Testis (tissue), 5 donors: ENCODE measurements at places on chromosomes 3 and 15. TPM values are rescaled to one million over a fixed set of nuclear protein-coding genes. Genes with fewer than 3 reads are reported as not detected.

DNA sequence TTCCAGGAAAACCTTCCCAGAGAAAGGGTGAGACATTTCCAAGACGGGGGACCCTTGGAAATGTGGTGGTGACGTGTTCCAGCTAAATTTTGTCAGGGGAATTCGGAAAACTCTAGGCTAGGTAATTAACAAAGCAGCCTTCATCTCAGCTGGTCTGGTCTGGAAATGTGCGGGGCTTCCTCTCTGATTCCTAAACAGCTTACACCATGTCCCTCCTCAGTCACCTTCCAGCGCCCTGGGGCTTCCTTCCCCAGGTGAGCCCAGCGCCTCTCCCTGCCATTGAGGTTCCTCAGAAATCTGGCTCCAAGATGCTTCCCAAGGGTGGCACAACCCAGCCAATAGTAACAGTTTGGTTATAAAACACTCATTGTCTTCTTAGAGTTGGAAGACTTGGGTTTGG, 571 bp downstream of the ACAD9 start:
- DNase-seq = no peak

Gene SNX22
- 1.9 TPM for polyA plus RNA-seq

DNA sequence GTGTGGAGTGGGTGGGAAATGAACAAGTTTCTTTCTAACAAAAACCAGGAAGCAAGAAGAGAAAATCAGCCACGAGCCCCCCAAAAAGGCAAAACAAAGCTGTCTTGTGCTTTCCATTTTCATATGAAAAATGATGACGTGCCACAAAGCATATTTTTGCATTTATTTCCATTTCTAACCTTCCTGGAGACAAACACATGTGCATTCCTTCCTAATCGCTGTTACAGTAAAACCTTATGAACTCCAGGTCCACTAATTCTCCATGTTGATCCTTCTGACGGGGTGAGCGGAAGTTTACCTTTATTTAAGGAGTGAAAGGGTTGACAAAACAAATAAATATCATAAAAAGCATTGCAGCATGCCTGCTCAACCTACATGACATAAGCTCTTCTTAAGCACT, 211.5 kb downstream of the RORA start:
- no peak for DNase-seq

- DNase-seq = peak; percentile 64
Observed at GRCh38 chr3:11803977-11804892, 42.5 kb downstream of the TAMM41 start.

Gene ALDH1A2
- polyA plus RNA-seq = 210 TPM

DNA sequence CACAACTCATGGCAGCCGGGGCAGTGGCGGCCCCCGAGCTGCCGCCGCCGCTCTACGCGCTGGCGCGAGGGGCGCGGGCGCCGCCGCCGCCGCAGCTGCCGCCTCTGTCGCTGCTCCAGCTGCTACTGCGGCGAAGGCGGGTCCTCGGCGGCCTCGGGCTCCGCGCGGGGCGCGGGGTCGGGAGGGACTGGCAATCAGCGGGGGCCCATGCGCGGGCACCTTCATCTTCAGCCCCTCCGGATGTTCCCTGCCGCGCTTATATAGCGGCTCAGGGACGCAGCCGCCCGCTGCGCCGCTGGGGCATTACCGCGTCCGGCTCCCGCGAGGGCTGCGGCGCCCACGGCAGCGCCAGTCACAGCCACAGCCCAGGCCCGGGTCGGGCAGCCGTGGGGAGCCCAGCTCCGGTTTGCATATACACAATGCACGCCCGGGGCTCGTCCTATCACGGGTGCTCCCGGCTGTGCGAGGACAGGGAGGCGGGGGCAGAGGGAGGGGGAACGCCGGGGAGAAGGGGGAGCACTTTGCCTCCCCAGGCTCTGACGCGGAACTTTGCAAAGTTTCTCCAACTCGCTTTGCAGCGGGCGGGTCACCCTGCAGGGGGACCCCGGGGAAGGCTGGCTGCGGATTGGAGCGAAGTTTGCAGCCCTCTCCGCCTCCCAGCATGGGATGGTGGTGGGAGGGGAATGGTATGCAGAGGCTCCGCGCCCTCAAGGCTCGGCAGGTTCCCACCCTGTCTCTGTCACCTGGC, at the start of gene VGLL3:
VGLL3 (minus strand) TSS at position 416 of the 748 bp plus-strand sequence; CDS start at position 10, 406 bp downstream.
- DNase-seq = peak; percentile 82

DNA sequence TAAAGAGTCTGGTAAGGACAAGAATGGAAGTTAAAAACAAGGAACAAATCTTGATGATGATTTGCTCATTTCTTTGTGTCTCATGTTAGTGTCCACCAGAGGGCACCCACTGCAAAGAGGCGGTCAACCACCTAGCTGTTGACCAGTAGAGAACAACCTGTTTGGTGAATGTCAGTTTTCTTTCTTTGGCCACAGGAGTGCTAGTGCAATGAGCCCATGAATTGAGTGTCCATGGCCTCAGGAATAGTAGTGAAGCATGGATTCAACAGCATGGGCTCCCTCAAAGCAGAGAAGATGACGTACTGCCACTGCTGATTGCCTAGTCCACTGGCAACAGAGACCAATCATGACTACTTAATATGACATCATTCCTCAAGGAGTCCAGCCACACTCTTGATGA, 10.7 kb upstream of the CNTN6 start:
- DNase-seq = peak; percentile 68

DNA sequence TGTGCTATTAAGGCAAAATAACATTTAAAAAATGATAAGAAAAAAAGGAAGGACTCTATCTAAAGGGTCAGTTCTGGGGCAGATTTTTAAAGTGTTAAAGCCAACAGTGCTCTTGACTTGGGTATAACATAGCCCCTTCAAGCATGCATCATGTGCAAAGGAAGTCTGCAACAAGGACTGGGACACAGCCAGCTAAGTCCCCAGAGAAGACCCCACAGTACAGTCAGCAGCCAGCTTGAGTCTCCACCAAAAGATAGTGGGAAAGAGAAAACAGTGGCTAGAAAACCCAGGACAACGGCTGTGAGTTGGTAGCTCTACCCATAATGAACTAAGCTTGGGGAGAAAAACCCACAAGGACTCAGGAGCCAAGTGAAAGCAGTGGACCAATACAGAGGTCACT, 86.4 kb upstream of the DCLK3 start:
- DNase-seq = no peak
